ENCODE measurements at places on chromosomes 16 and 17. TPM values are rescaled to one million over a fixed set of nuclear protein-coding genes. Genes with fewer than 3 reads are reported as not detected.
A peak's percentile ranks its signal among the peaks of the same experiment; 100 is the strongest.

- peaks cover 17% of the 10 kb centered on the region for H3K36me3 ChIP-seq
- peak overlapping the region; percentile 66 for H3K4me3 ChIP-seq
- H3K27me3 ChIP-seq = peaks cover 30% of the 10 kb centered on the region
- peak overlapping the region; percentile 36 for H3K27ac ChIP-seq
- H3K4me1 ChIP-seq = peaks cover 19% of the 10 kb centered on the region
- peak; percentile 29 for DNase-seq
Measured at GRCh38 chr17:41965694-41966462, 717 bp upstream of the CNP start.

- peaks cover 16% of the 10 kb centered on the region for H3K36me3 ChIP-seq
- H3K27ac ChIP-seq = peak overlapping the region; percentile 52
- H3K27me3 ChIP-seq = peaks cover 14% of the 10 kb centered on the region
- H3K4me3 ChIP-seq = no peak overlapping the region
- no peaks in the 10 kb centered on the region for H3K4me1 ChIP-seq
Measured at GRCh38 chr17:57612202-57613071, 132.7 kb downstream of the CCDC182 start.

SLFN13 gene
- total RNA-seq = 9.1 TPM

ABCA10 gene
- total RNA-seq = 0.90 TPM

DNA sequence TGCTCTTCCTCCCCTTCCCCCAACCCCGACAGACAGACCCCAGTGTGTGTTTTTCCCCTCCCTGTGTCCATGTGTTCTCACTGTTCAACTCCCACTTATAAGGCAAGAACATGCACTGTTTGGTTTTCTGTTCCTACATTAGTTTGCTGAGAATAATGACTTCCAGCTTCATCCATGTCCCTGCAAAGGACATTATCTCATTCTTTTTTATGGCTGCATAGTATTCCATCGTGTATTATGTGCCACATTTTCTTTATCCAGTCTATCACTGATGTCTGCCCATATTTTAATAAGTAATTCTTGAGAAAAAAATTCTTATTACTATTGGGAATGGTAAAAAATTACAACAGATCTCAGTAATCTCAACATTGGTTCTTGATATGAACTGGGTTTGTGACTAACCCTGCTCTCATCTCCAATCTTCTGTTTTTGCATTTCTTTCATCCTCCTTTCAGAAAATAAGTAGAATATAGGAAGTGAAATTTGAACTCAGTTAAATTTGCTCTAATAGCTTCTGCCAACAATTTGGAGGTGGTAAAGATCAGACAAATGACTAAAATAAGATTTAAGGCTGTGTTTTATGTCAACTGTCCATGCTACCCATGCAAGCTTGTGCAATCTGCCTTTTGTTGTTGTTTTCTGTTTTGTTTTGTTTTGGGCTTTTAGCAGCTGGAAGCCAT lies 11.1 kb downstream of the MARF1 start:
- H3K27ac ChIP-seq = no peak overlapping the region
- no peaks in the 10 kb centered on the region for H3K27me3 ChIP-seq
- H3K4me1 ChIP-seq = peaks cover 6% of the 10 kb centered on the region
- H3K36me3 ChIP-seq = peaks cover 23% of the 10 kb centered on the region

- peaks cover 6% of the 10 kb centered on the region for H3K4me1 ChIP-seq
- DNase-seq = no peak
- peaks cover 4% of the 10 kb centered on the region for H3K36me3 ChIP-seq
- H3K27ac ChIP-seq = no peak overlapping the region
Measured at GRCh38 chr16:3035972-3036725, 595 bp downstream of the BICDL2 start.

GRCh38 chr17:588519-588918 lies 126.1 kb downstream of the VPS53 start:
- H3K4me1 ChIP-seq = no peaks in the 10 kb centered on the region
- H3K4me3 ChIP-seq = no peak overlapping the region
- no peak for DNase-seq
- peaks cover 33% of the 10 kb centered on the region for H3K36me3 ChIP-seq
- no peaks in the 10 kb centered on the region for H3K27me3 ChIP-seq
- no peak overlapping the region for H3K27ac ChIP-seq

UTS2R gene
- total RNA-seq = not detected

GRCh38 chr17:36550491-36551417 lies 6.0 kb downstream of the GGNBP2 start:
- no peak for DNase-seq
- peaks cover 3% of the 10 kb centered on the region for H3K27me3 ChIP-seq

ICAM2 gene
- total RNA-seq = 52.1 TPM

- no peak overlapping the region for H3K27ac ChIP-seq
- peak overlapping the region; percentile 31 for H3K4me3 ChIP-seq
- peaks cover 3% of the 10 kb centered on the region for H3K36me3 ChIP-seq
- DNase-seq = no peak
Measured at GRCh38 chr16:537415-538335, 10.2 kb downstream of the CAPN15 start.

DNA sequence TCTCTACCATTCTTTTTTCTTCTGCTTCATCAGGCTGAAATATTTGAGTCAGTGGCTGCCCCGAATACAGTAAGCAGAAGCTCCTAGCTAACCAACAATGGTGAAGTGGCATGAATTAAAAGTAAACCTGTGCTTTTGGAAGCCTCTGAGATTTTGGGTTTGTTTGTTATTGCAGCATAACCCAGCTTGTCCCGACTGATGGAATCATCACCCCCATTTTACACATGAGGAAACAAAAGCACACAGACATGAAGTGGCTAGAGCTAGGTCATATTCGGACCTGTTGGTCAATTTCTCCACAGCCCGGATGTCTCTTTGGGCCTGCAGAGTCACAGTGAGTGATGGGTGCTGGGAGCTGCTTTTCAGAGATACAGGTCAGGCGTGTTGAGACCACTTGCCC lies 39.4 kb downstream of the IRX5 start:
- no peak overlapping the region for H3K4me3 ChIP-seq
- H3K27ac ChIP-seq = no peak overlapping the region
- H3K4me1 ChIP-seq = peaks cover 5% of the 10 kb centered on the region
- no peak for DNase-seq
- peaks cover 5% of the 10 kb centered on the region for H3K27me3 ChIP-seq

C16orf89 gene
- total RNA-seq = not detected

SNAI3 gene
- 2.6 TPM for total RNA-seq

DNA sequence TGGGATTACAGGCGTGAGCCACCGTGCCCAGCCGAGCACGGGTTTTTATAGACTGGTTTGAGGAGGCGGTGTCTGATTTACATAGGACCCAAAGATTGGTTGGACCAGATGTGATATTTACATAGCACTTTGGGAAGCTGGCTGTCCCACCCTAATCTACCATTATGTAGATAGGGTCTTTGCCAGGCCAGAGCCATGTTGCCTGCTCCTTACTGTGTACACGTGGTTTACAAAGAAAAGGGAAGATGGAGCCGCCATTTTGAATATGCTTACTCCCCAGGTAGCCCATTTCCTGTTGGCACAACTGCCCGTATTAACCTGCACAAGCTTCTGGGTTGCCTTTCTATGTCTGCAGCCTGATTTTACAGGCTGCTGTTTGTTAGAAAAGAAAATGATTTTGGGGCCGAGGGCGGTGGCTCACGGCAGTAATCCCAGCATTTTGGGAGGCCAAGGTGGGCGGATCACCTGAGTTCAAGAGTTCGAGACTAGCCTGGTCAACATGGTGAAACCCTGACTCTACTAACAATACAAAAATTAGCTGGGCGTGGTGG lies 89.9 kb upstream of the EEF2KMT start:
- H3K27me3 ChIP-seq = no peaks in the 10 kb centered on the region
- H3K36me3 ChIP-seq = no peaks in the 10 kb centered on the region
- no peak for DNase-seq
- no peak overlapping the region for H3K27ac ChIP-seq
- no peak overlapping the region for H3K4me3 ChIP-seq

- H3K4me3 ChIP-seq = no peak overlapping the region
- peaks cover 2% of the 10 kb centered on the region for H3K27me3 ChIP-seq
- no peaks in the 10 kb centered on the region for H3K36me3 ChIP-seq
Measured at GRCh38 chr16:73230651-73231050, 182.7 kb upstream of the ZFHX3 start.

- peak overlapping the region; percentile 83 for H3K4me3 ChIP-seq
- H3K27me3 ChIP-seq = peaks cover 2% of the 10 kb centered on the region
- H3K27ac ChIP-seq = peak overlapping the region; percentile 57
- peak; percentile 31 for DNase-seq
- no peaks in the 10 kb centered on the region for H3K4me1 ChIP-seq
Measured at GRCh38 chr17:28916302-28916934, 13.5 kb upstream of the DHRS13 start.

LGALS9C gene
- 0.21 TPM for total RNA-seq

ACSM5 gene
- total RNA-seq = not detected

GRCh38 chr16:22814711-22815105 lies 746 bp downstream of the HS3ST2 start:
- H3K36me3 ChIP-seq = no peaks in the 10 kb centered on the region
- peak; percentile 14 for DNase-seq
- peak overlapping the region; percentile 85 for H3K4me3 ChIP-seq

DNA sequence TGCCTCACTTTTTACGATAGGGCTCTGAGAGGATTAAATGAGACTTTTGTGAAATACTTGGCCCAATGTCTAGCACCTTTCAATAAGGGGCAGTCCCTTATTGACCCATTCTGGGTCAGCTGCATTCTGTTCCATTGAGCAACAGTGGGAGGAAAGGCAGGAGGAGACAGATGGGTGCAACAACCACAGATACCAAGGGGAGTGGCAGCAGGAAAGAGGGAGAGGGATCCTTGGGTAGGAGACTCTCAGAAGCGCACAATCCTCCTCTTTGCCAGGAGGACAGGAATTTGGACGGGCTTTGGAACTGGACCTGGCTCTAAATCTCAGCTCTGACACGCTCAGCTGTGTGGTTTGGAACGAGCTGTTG lies 3.5 kb downstream of the PIPOX start:
- no peak overlapping the region for H3K4me3 ChIP-seq
- H3K27me3 ChIP-seq = peaks cover 4% of the 10 kb centered on the region
- no peak for DNase-seq
- H3K27ac ChIP-seq = no peak overlapping the region
- H3K36me3 ChIP-seq = no peaks in the 10 kb centered on the region
- peaks cover 33% of the 10 kb centered on the region for H3K4me1 ChIP-seq

DNA sequence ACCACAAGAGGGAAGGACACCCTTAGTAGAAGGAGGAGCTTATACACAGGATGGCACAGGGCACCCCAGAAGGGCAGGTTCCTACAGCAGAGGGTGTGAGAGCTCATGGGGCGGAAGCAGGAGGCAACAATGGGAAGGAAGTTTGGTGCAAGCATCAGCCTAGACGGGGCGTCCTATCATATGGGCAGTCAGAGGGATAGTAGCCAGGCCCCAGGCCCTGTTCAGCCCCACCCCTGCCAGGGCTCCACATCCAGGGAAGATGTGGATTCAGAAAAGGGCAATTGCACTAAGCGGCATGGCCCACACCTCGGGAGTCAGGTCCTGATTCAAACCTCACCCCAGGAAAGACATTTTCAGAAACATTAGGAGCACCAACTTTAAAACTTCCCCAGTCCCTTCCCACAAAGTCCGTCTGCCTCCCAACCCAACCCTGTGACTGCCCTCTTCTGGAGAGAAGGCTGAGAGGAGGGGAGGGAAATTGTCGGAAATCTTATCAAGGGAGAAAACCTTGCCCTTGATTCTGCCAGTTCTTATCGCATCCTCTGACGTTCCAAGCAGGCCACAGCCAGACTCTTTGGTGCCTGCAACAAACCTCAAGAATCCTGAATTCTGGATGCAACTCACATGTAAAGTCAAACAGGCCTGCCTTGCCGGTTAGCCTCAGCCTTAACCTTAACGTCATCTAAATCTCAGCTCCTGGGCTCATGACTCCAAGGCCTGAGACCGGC lies 198.8 kb upstream of the CDH5 start:
- no peak for DNase-seq
- H3K36me3 ChIP-seq = no peaks in the 10 kb centered on the region
- peaks cover 4% of the 10 kb centered on the region for H3K27me3 ChIP-seq
- peaks cover 2% of the 10 kb centered on the region for H3K4me1 ChIP-seq
- no peak overlapping the region for H3K27ac ChIP-seq

- H3K27ac ChIP-seq = no peak overlapping the region
- DNase-seq = no peak
- no peaks in the 10 kb centered on the region for H3K36me3 ChIP-seq
- peaks cover 11% of the 10 kb centered on the region for H3K27me3 ChIP-seq
Measured at GRCh38 chr16:85652431-85653221, 36.1 kb downstream of the GINS2 start.

NPIPB9 gene
- 1.2 TPM for total RNA-seq

DNA sequence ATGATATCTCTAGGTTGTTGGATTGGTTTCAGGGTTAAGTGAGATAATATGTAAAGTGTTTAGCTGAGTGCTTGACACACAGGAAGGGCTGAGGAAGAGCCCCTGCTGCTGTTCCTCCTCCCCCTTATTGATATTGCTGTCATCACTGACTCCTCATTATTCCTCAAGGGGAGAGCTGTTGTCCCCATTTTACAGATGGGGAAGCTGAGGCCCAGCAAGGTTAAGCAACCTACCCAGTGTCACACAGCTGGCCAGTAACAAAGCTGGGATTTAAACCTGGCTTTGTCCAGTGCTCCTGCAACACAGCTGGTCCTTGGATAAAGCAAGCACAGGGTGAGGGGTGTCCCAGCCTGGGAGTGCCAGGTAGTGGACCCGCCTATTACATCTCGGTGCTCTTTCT lies 9.8 kb downstream of the WSCD1 start:
- peaks cover 2% of the 10 kb centered on the region for H3K27me3 ChIP-seq
- H3K27ac ChIP-seq = no peak overlapping the region
- H3K36me3 ChIP-seq = peaks cover 9% of the 10 kb centered on the region
- peaks cover 7% of the 10 kb centered on the region for H3K4me1 ChIP-seq
- DNase-seq = no peak

GRCh38 chr16:89363621-89364393 lies 126.6 kb downstream of the ANKRD11 start:
- H3K27me3 ChIP-seq = peaks cover 9% of the 10 kb centered on the region
- peaks cover 9% of the 10 kb centered on the region for H3K36me3 ChIP-seq
- peaks cover 48% of the 10 kb centered on the region for H3K4me1 ChIP-seq
- H3K27ac ChIP-seq = peak overlapping the region; percentile 75
- no peak overlapping the region for H3K4me3 ChIP-seq
- no peak for DNase-seq

- H3K27me3 ChIP-seq = peaks cover 7% of the 10 kb centered on the region
- no peak overlapping the region for H3K27ac ChIP-seq
- H3K4me3 ChIP-seq = no peak overlapping the region
- DNase-seq = no peak
- H3K36me3 ChIP-seq = peaks cover 7% of the 10 kb centered on the region
Measured at GRCh38 chr17:82283208-82283749, 9.8 kb upstream of the CSNK1D start.

GRCh38 chr17:53137869-53138268 lies 684.9 kb upstream of the KIF2B start:
- no peaks in the 10 kb centered on the region for H3K27me3 ChIP-seq
- H3K27ac ChIP-seq = no peak overlapping the region
- no peak for DNase-seq
- no peaks in the 10 kb centered on the region for H3K36me3 ChIP-seq

TMEM238L gene
- total RNA-seq = not detected

SLC13A2 gene
- total RNA-seq = not detected

GRCh38 chr16:89313583-89313982 lies 96.1 kb downstream of the ZNF778 start:
- peaks cover 45% of the 10 kb centered on the region for H3K27me3 ChIP-seq
- no peak for DNase-seq
- peaks cover 48% of the 10 kb centered on the region for H3K36me3 ChIP-seq
- peak overlapping the region; percentile 22 for H3K4me3 ChIP-seq

ITGAD gene
- not detected for total RNA-seq
